ENCODE measurements at places on chromosomes 6 and 20.
A peak's percentile ranks its signal among the peaks of the same experiment; 100 is the strongest.

DNA sequence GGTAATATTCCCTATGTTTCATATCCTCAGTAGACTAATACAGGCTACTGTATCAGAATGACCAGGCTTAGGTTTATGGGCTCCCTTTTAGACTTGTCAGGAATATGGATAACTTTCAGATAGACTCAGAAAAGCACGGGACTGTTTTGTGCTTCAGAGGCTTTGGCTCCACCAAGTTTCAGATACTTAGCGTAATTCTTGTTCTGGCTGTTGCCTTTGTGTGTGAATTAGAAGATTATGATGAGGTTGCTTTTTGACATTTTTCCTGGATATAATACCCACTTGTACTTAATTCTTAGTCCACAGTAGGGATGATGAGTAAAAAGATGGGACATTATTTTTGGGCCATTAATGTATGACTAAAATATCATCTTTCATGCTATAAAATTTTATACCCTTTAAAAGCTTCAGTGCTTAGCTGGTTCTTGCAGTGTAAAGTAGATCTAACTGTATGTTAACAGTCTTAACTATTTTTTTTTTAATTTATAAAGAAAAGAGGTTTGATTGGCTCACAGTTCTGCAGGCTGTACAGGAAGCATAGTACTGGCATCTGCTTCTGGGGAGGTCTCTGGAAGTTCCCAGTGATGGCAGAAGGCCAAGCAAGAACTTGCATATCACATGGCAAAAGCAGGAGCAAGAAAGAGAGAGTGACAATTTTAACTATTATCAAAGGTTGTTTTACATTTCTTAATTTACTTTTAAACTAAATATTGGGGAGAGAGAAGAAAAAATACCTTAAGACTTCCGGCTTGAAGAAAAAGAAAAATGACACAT, 120.7 kb downstream of the ZFAND3 start:
- no peak for DNase-seq

DNA sequence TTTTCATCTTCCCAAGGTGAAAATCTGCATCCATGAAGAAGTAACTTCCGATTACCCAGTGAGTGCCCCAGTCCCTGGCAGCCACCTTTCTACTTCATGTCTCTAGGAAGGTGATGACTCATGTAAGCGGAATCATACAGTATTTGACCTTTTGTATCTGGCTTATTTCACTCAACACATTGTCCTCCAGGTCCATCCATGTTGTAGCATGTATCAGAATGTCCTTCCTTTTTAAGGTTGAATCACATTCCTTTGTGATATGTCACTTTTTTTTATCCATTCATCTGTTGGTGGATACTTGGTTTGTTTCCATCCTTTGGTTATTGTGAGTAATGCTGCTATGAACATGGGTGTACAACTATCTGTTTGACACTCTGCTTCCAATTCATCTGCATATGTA, 176.3 kb upstream of the CDYL start:
- DNase-seq, result no peak

DNA sequence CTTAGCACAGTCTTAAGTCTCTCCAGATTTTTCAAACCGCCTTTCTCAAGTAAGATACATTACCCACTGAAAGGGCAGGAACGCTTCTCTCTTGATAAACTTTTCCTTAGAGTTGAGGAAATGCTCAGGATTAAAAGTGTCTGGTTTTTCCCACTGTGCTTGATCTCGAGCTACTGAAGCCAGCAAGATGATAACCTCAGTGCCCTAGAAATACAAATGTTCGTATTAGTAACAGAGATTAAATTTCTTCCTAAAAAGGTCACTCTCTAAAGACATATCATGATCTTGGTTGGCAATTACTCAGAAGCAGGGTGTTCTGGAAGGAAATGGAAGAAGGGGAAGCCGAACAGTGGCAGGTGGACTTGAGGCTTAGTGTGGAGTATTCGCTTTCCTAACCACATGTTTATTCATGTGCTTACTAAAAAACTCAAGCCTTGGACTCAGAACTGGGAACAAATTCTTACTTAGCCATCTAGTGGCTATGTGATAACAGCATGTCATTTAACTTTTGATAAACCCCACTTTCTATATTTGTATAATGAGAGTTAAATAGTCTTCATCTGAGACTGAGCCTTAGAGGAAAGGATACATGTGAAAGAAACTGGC, 20.1 kb downstream of the C6orf141 start:
- no peak for DNase-seq

DNA sequence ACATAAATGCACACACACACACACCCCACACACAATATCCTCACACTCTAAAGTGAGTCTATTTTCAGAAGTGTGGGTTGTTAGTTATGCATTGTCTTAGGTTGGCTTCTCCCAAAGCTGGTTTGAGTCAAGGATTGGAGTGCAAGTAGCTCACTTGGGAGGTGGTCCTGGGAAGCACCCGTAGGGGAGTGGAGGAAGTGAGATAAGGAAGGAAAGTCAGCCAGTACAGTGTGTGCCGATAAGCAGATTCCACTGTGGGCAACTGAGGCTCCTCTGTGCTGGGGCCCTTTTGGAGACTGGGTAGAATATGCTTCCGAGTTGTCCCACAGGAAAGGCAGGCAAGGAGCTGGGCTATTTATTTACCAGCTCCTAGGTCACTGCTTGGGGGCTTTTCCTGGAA, 67.2 kb downstream of the PLCB4 start:
- DNase-seq, result no peak

DNA sequence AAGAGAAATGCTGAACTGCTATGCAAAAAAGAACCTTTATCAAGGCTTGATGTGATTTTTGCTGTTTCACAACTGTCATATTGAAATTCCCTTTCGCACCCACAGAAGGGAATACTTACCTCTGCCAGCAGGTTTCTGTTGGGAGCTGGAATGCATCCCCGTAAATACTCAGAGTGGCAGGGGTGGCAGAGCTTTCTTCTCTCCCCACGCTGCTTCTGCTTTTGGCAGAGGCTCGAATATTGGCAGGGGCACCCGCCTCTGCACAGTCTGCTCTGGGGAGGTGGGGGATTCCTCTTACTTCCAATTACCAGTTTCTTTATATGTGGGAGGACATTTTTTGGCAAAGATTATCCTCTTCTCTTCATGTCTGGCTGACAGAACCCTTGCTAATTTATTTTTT, 28.4 kb downstream of the TMEM200A start:
- no peak for DNase-seq

DNA sequence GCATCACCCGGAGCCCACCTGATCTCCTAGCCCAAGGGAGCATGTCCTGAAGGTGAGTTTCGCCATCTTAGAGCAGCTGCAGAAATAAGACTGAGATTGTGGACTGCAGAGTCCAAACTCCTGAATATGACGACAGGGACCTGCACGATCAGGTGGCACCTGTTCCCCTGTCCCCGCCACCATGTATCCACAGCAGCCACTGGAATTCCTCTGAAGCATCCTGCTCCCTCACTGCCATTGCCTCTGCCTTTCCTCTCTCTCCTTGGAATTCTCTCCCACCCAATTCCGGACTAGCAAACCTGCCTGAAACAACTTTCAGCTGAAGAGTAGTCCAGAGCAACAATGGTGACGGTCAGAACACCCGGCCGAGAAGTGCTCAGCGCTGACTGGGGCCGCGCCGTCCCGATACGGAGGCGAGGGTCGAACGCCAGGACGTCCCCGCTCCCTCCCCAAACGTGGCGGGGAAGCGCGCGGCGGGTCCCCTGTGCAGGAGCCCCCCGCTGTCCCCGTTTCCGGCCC, 694 bp upstream of the FAM120B start:
- no peak for DNase-seq

DNA sequence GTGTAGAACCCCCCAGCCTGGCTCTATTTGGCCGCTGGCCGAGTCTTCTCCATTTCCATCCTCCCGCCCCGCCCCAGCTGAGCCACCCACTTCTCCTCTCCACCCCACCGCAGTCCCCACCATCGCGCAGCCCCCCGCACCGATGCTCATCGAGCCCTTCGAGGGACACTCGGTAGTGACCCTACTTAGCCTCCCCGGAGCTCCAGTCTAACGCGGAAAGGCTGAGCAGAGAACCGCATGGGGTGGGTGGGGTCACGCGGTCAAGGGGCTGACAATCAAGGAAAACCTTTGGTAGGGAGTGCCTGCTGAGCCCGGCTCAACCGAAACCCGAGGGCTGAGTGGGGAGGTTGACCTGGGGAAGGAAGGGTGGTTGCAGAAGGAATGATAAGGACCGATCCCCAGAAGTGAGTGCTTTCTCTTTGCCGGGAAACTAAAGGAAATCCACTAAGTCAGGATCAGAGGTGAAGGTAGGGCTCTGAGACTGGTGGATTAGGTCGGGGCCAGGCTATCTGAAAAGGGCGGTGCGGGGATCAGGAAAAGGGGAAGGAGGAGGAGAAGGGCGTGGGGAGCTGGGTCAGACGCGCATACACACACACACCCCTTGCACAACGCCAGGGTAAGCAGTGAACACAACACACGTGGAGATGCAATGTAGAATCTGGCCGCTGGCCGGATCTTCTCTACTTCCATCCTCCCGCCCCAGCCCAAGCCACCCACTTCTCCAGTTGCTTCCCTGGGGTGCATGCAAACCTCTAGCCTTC, 49.8 kb downstream of the CPXM1 start:
- DNase-seq, result no peak

DNA sequence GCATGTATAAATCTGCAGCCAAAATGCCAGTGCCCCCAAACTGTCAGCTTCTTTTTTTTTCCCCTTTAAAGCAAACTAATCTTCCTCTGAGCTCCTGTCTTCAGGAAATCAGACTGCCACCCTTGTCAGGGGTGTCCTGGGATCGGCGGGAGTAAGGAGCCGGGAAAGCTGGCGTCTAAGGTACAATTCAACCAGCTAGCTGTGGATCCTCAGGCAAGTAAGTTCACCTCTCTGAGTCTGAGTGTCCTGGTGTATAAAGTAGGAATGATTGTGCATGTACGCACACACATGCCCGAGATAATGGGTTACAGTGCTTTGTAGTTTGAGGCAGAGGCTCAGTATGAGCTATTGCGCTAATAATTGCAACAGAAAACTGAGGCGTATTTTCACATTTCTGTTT, 98.3 kb downstream of the ANKRD60 start:
- DNase-seq, result no peak

DNA sequence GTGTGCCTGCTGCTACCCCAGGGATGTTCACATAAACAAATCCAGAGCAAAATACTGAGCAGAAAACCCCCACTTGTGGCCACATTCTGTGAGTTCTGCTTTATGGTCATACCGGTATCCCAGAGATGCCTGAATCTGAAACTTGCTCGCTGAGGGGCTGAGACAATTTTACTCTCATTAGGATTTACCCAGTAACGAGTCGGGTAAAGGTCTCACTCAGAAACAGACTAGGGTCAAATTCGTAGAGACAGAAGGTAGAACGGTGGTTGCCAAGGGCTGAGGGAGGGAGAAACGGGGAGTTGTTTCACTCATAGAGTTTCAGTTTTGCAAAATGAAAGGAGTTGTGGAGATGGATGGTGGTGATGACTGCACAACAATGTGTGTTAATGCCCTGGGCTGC, 45.4 kb upstream of the NKX2-2 start:
- DNase-seq, result no peak

DNA sequence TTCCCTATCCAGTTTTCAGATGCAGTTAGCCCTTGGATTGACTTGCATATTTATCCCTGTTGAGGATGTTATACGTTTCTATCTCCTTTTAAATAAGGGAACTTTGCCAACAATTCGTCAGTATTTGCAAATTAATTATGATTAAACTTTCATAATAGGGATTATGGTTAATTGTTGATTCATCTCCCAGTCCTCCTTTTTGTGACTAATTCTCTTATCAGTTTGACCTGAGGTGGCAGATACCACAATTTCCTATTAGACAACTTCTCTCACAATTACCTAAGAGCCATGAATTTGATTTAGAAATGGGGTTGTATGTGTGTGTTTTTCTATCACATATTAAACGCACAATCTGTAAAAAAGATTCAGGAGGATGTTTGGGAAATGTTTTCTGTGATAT, 172.9 kb downstream of the LAMA2 start:
- DNase-seq, result no peak

- DNase-seq, result peak; percentile 54
Observed at GRCh38 chr6:43644940-43645612, at the start of gene RSPH9. Gene RSPH9 (plus strand): TSS chr6:43645036. CDS start chr6:43645099, 63 bp downstream.

DNA sequence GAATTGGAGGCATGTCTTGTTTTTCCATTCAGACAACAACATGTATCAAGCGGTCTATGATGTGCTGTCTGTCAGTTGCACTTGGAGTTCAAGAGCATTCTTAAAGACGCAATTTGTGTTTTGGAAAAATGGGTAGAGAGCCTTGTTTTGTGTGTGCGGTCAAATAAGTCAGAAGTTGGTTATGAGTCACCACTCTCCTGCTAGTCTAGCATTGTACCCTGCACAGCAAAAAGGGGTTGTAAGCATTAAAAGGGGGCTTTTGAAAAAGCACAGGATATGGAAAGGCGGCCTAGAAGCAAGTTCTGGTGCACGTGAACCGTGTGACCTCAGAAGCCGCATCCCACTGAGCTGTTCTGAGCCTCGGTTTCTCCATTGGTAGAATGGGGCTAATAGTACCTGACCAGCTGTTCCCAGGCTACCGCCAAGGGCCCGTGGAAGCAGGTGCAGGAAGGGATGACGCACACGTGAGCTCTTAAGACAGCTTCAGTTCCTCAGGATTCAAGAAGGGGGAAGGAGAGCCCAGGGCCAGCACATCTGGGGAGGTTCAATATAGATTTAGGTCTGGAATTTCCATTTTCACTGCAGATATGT, 61.6 kb upstream of the SNX9 start:
- DNase-seq, result peak; percentile 38

- DNase-seq, result no peak
Observed at GRCh38 chr6:105484238-105485161, 81.6 kb upstream of the PREP start.

- DNase-seq, result no peak
Observed at GRCh38 chr20:48325656-48326433, 502.0 kb downstream of the PREX1 start.

GRCh38 chr6:82882363-82883023, 183.1 kb downstream of the UBE3D start:
- DNase-seq, result no peak

- no peak for DNase-seq
Observed at GRCh38 chr6:41939176-41939847, 2.3 kb downstream of the CCND3 start.

- no peak for DNase-seq
Observed at GRCh38 chr20:43985608-43986316, 71.1 kb downstream of the TOX2 start.

DNA sequence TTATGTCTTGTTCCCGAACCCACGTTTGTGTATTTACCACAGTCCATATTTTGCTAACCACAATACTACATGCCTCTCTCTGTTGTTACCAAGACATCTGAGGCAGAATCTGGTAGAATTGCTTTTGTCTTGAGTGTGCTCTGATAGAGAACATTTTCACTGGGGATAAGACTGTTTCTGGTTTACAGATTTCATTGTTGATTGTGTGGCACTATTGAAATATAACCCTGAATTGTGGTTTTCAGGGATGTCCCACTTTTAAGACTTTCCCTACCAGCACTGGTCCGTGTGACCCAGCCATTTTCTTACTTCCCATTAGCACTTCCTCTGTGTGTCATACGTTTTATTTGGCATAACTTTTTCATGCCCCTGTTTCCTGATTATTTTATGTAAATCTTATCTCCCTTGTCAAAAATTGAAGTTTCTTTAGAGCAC, 12.2 kb downstream of the NCOA7 start:
- no peak for DNase-seq

- no peak for DNase-seq
Observed at GRCh38 chr6:79526897-79527296, 10.3 kb downstream of the LCA5 start.

All from activated T-cell treated with anti-CD3 and anti-CD28 coated beads, Interleukin-2, amount 50 U/mL, for 4 hours (primary cell).